Iris pigment epithelial cell (primary cell): ENCODE measurements at places on chromosomes 1 and 21.

DNA sequence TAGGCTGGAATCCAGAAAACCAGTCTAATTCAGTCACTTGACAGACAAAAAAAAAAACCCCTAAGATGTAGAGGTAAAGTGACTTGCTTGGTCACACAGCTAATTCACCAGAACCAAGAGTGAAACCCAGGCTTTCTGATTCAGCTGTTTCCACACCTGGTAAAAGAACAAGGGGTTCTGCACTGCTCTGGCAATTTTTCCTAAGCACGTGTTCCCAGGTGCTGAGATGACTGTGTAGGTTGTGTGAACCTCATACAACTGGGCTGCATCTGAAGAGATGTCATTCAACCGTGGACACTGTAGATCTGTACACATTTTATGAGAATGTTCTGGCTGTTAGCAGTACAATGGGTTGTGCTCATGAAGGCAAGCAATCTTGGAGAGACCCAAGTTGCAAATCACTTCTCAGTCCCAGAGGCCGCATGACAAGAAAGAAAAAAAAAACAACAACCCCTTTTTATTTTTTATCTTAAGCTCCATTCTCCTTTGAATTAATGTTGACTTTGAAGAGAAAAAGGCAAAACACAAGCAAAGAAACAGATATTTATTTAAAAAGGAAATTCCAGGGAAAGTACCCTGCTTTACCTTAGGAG is 95.4 kb downstream of the INTS7 start:
- DNase-seq, result no peak

- DNase-seq, result no peak
Measured at GRCh38 chr1:1115136-1115785, 628 bp downstream of the C1orf159 start.

DNA sequence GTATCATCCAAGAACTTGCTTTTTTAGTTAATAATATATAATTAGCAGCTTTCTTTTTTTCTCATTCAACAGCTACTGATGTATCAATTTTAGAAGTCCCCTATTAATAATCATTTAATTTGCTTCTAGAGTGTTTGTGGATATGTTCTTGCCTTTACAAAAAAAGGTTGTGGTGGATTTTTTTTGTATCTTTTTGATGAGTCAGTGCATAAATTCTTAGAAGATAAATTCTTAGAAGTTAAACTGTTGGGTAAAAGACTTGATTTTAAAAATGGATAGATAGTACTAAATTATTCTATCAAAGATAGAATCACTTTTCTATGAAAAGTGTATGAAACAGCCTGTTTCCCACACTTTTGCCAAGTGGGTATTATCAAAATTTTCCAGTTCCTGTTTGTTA is 11.9 kb downstream of the FGGY start:
- DNase-seq, result no peak

DNA sequence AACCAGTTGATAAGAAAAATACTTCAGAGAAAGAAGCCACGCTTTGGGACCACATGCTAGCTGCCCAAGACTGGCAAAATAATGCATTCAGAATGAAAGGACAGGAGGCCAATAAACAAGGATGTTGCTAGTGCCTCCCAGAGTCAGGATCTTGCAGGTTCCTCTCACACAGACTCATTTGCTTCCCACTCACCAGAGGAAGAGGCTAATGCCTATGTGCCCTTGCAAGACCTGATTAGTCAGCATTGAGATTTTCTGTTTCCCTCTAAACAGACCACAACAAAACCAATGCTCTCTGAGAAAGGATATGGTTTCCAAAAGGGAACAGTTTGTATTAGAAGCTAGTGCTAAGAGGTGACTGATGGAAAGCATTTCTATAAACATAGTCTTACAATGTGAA is 85.7 kb downstream of the NRDC start:
- DNase-seq, result peak; percentile 96

DNA sequence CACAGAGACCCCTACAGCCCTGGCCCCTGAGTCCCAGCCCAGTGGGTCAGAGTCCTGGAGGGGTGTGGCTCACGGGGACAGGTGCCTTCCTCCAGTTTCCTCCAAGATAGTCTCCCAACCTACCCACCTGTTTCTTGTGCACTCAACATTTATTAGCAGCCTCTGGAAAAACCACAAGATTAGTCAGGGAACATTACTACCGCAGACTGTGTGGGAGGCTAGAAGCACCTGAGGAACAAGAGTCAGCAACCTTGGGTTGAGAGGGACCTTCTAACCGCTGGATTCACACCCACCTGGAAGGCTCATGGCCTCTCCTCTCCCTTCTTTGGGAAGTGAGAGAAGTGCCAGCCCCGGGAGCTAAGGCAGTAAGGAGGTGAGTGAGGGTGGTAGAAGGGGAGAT is 22.5 kb upstream of the IKBKE start:
- DNase-seq, result peak; percentile 31

GRCh38 chr21:34911360-34911759 is 137.7 kb downstream of the RUNX1 start:
- DNase-seq, result no peak

GRCh38 chr21:24118738-24119459 is 1488.4 kb downstream of the MRPL39 start:
- DNase-seq, result peak; percentile 27
